ENCODE measurements at places on chromosomes 5 and 9. TPM values are rescaled to one million over a fixed set of nuclear protein-coding genes. Genes with fewer than 3 reads are reported as not detected.

Gene SPATA31D4
- not detected for polyA plus RNA-seq

- no peaks in the 10 kb centered on the region for H3K36me3 ChIP-seq
- H3K4me3 ChIP-seq, result no peak overlapping the region
- peak overlapping the region; percentile 7 for H3K27ac ChIP-seq
- peak; percentile 58 for DNase-seq
Measured at GRCh38 chr5:161261668-161262323, 284.7 kb downstream of the GABRB2 start.

DNA sequence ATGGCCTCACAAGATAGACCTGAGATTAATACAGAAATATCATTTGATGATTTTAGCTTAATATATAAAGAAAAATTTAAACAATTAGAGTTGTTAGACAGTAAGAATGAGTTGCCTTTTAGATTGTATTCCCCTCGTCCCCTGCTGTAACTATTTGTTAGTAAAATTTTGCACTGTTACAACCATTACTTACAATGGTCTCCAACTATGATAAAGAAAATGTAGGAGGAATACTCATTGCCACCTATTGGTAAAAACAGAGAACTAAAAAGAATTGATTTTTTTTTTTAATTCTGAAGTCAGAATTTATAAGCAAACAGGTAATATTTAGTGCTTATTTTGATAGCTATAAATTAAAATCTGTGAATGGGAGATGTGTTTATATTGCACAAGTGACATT, 937.6 kb downstream of the TLE4 start:
- H3K27ac ChIP-seq, result no peak overlapping the region
- H3K4me3 ChIP-seq, result no peak overlapping the region
- H3K4me1 ChIP-seq, result no peaks in the 10 kb centered on the region
- H3K36me3 ChIP-seq, result no peaks in the 10 kb centered on the region
- DNase-seq, result no peak

GRCh38 chr5:95884017-95884325, 61.4 kb upstream of the GLRX start:
- H3K36me3 ChIP-seq, result no peaks in the 10 kb centered on the region
- H3K4me1 ChIP-seq, result no peaks in the 10 kb centered on the region
- no peak overlapping the region for H3K4me3 ChIP-seq
- no peaks in the 10 kb centered on the region for H3K27me3 ChIP-seq
- no peak for DNase-seq
- no peak overlapping the region for H3K27ac ChIP-seq

- H3K27ac ChIP-seq, result no peak overlapping the region
- H3K27me3 ChIP-seq, result no peaks in the 10 kb centered on the region
- no peaks in the 10 kb centered on the region for H3K4me1 ChIP-seq
- DNase-seq, result no peak
Measured at GRCh38 chr5:152900332-152900731, 495.3 kb upstream of the NMUR2 start.

DNA sequence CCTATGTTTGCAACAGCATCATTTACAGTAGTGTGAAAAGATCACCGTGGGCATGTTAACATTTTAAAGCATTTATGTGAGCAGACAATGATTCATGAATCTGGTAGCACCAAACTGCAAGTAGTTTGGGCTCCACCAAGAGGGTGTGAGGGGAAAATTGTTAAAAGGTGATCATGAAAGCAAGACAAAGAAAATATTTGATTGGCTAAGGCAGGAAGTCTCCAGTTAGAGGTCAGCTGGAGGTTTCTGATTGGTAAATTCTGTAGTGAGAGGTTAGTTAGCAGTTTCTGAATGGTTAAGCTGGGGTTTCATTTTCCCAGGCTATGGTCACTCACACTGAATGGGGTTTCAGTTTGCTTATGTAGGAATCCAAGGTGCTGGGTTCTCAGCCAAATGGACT, 13.5 kb upstream of the DRD1 start:
- no peak overlapping the region for H3K4me3 ChIP-seq
- H3K4me1 ChIP-seq, result no peaks in the 10 kb centered on the region
- H3K27ac ChIP-seq, result no peak overlapping the region
- DNase-seq, result no peak

- H3K4me3 ChIP-seq, result no peak overlapping the region
- no peaks in the 10 kb centered on the region for H3K27me3 ChIP-seq
- no peak for DNase-seq
Measured at GRCh38 chr9:131734781-131735180, 5.1 kb downstream of the RAPGEF1 start.

DNA sequence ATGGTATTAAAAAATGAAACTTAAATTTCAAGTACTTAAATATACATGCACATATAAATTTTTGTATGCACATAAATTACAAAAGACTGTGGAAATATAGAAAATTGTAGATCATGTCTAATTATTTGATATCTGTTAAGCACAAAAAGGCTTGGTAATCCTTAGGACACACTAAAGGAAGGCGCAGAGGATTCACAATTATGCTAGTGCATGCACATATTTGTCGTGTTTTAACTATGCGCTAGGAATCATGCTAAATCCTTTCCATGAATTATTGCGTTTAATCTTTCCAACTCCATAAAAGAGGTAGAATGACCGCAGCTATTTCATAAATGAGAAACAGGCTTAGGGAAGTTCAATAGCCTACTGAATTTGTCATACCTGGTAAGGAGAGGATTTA, 244.1 kb upstream of the ITGA1 start:
- no peak overlapping the region for H3K4me3 ChIP-seq
- H3K4me1 ChIP-seq, result no peaks in the 10 kb centered on the region
- no peaks in the 10 kb centered on the region for H3K27me3 ChIP-seq
- H3K36me3 ChIP-seq, result no peaks in the 10 kb centered on the region
- no peak overlapping the region for H3K27ac ChIP-seq

GRCh38 chr9:96418920-96419690, 935 bp upstream of the ZNF367 start:
- H3K36me3 ChIP-seq, result no peaks in the 10 kb centered on the region
- peak overlapping the region; percentile 70 for H3K4me3 ChIP-seq
- H3K4me1 ChIP-seq, result peaks cover 20% of the 10 kb centered on the region

GRCh38 chr5:137254119-137255090, 244.7 kb downstream of the SPOCK1 start:
- DNase-seq, result no peak
- H3K36me3 ChIP-seq, result no peaks in the 10 kb centered on the region
- no peak overlapping the region for H3K27ac ChIP-seq
- H3K4me1 ChIP-seq, result no peaks in the 10 kb centered on the region
- no peak overlapping the region for H3K4me3 ChIP-seq

Gene TMC1
- not detected for polyA plus RNA-seq

Gene KIAA1191
- polyA plus RNA-seq, result 132 TPM

- DNase-seq, result no peak
- no peak overlapping the region for H3K27ac ChIP-seq
- H3K4me3 ChIP-seq, result no peak overlapping the region
- H3K27me3 ChIP-seq, result no peaks in the 10 kb centered on the region
- no peaks in the 10 kb centered on the region for H3K4me1 ChIP-seq
Measured at GRCh38 chr9:21042466-21042865, 11.0 kb upstream of the HACD4 start.

DNA sequence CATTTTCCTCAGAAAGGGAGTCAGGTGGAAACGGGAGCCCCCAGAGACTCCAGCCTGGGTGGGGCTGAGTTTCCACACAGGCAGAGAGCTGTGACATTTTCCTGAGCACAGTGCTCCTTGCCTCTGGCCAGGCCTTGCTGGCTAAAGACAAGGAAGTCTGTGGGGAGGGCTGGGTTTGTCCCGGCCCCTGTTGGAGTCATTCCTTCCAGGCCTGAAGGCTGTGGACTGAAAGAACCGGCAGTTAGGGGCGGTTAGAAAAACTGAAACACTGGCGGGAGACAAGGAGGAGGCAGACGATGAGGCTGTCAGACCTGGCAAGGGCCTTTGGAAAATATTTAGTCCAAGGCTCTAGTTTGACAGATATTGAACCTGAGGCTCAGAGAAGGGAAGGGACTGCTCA, 29.9 kb downstream of the COL15A1 start:
- H3K27me3 ChIP-seq, result no peaks in the 10 kb centered on the region
- no peak for DNase-seq
- no peak overlapping the region for H3K27ac ChIP-seq
- H3K4me1 ChIP-seq, result peaks cover 9% of the 10 kb centered on the region
- no peaks in the 10 kb centered on the region for H3K36me3 ChIP-seq
- no peak overlapping the region for H3K4me3 ChIP-seq

GRCh38 chr9:97938081-97938644, at the start of gene HEMGN:
TSS of gene HEMGN (minus strand) at chr9:97938172. CDS start at chr9:97938136, 36 bp downstream.
- no peaks in the 10 kb centered on the region for H3K4me1 ChIP-seq
- DNase-seq, result peak; percentile 17
- no peaks in the 10 kb centered on the region for H3K36me3 ChIP-seq
- H3K4me3 ChIP-seq, result no peak within 1 kb of the TSS
- H3K27ac ChIP-seq, result no peak within 1 kb of the TSS

GRCh38 chr9:120385606-120386389, 194.2 kb downstream of the CDK5RAP2 start:
- no peaks in the 10 kb centered on the region for H3K4me1 ChIP-seq
- no peak overlapping the region for H3K27ac ChIP-seq
- DNase-seq, result no peak
- peaks cover 2% of the 10 kb centered on the region for H3K36me3 ChIP-seq
- H3K27me3 ChIP-seq, result no peaks in the 10 kb centered on the region

Gene PDLIM4
- 5.9 TPM for polyA plus RNA-seq

DNA sequence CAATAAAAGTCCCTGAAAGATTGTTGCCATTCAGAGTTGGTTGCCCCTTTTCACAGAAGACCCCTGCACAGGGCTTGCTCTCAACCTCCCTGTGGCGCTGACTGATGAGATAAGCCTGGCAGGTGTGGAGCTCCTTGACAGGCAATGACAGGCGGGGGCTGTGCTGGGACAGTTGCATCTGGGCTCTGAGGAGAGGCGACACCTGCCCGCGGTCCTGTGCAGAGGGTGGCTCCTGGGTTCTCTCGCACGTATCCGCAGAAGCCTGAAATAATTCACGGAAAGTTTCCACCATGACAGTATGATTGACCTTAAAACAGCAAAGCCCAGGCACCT, 19.8 kb upstream of the EXOC3 start:
- H3K4me3 ChIP-seq, result no peak overlapping the region
- no peaks in the 10 kb centered on the region for H3K27me3 ChIP-seq
- no peaks in the 10 kb centered on the region for H3K4me1 ChIP-seq
- no peaks in the 10 kb centered on the region for H3K36me3 ChIP-seq

- no peaks in the 10 kb centered on the region for H3K27me3 ChIP-seq
- DNase-seq, result no peak
- peaks cover 3% of the 10 kb centered on the region for H3K4me1 ChIP-seq
- H3K27ac ChIP-seq, result no peak overlapping the region
- peaks cover 2% of the 10 kb centered on the region for H3K36me3 ChIP-seq
Measured at GRCh38 chr5:67085616-67086015, 111.0 kb downstream of the CD180 start.

- H3K4me3 ChIP-seq, result no peak overlapping the region
- no peak for DNase-seq
- no peaks in the 10 kb centered on the region for H3K36me3 ChIP-seq
- peaks cover 3% of the 10 kb centered on the region for H3K4me1 ChIP-seq
Measured at GRCh38 chr5:137734331-137734730, 1.6 kb downstream of the KLHL3 start.

GRCh38 chr9:2407450-2407849, 214.1 kb upstream of the VLDLR start:
- H3K4me3 ChIP-seq, result no peak overlapping the region
- H3K36me3 ChIP-seq, result no peaks in the 10 kb centered on the region
- DNase-seq, result no peak

GRCh38 chr9:74500584-74500924, 3.4 kb downstream of the RORB start:
- no peaks in the 10 kb centered on the region for H3K36me3 ChIP-seq
- no peak overlapping the region for H3K4me3 ChIP-seq
- DNase-seq, result no peak
- peaks cover 50% of the 10 kb centered on the region for H3K27me3 ChIP-seq

DNA sequence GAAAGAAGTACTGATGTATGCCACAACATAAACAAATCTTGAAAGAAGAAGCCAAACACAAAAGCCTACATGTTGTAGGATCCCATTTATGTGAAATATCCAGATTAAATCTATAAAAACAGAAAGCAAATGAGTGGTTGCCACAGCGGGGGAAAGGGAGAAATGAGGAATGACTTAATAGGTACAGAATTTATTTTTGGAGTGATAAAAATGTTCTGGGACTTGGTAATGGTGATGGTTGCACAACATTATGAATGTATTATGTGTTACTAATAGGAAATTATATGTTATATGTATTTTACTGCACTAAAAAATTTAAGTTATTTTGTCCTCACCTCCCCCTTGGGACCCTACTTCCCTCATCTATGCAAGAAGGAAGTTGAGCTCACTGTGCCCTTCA, 16.4 kb upstream of the TTC1 start:
- no peaks in the 10 kb centered on the region for H3K27me3 ChIP-seq
- no peak overlapping the region for H3K4me3 ChIP-seq
- DNase-seq, result no peak
- no peak overlapping the region for H3K27ac ChIP-seq

- H3K36me3 ChIP-seq, result no peaks in the 10 kb centered on the region
- no peak overlapping the region for H3K4me3 ChIP-seq
- no peak for DNase-seq
- no peaks in the 10 kb centered on the region for H3K27me3 ChIP-seq
- no peak overlapping the region for H3K27ac ChIP-seq
- H3K4me1 ChIP-seq, result peaks cover 4% of the 10 kb centered on the region
Measured at GRCh38 chr5:147431586-147431985, 78.3 kb downstream of the DPYSL3 start.

Gene SPACA9
- 1.9 TPM for polyA plus RNA-seq

- H3K27me3 ChIP-seq, result no peaks in the 10 kb centered on the region
- no peak for DNase-seq
- no peaks in the 10 kb centered on the region for H3K4me1 ChIP-seq
- H3K36me3 ChIP-seq, result no peaks in the 10 kb centered on the region
- no peak overlapping the region for H3K4me3 ChIP-seq
Measured at GRCh38 chr5:53303105-53303504, 177.3 kb upstream of the FST start.

DNA sequence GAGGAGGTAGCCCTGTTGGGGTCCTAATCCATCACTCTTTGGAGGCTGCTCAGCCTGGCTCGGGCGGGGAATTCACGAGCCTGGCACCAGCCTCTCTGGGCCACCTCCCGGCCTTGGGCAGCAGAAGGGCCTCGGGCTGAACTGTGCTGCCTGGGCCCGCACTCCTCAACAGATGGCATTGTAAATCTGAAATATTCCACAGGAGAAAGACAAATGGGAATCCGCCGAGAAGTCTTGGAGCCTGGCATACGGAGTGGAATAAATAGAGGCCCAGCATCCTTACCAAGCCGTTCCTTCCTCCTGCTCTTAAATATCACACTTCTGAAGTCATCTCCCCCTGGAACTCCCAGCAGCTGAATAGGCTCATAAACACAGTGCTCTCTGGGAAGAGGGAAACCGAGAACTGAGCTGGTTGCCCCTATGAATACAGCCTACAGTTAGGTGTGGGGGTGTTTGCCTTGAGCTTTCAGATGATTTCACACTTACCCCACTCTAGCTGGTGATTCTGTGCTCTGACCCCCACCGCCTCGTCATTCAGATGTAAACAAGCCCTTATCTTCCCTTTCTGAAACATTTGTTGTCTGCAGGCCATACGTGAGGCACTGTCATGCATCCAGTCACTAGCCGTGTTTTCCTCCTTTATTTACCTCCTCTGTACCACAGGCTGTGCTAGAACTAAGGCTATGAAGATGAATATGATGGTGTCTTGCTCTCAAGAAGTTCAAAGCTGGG, 455.0 kb upstream of the CLINT1 start:
- H3K36me3 ChIP-seq, result no peaks in the 10 kb centered on the region
- no peak for DNase-seq
- H3K27me3 ChIP-seq, result no peaks in the 10 kb centered on the region
- no peak overlapping the region for H3K4me3 ChIP-seq
- no peak overlapping the region for H3K27ac ChIP-seq

Gene NMUR2
- polyA plus RNA-seq, result not detected
